ENCODE measurements at places on chromosomes 3 and 15.

DNA sequence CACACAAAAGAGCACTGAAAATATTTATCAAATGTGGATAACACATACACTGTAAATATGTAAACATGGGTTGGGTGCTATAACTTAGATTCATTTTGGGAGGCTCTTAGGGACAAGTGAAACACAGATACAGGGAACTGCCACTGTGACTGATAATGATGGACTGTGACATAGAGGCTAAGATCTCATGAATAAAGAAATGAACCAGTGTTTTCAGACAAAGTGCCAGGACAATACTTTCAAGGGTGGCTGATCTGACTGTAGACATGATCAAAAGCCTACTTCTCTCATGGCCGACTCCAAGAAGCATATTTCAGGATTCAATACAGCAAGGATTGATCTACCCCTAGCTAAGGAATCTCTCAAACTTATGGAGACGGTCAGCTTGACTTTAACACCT, 353.8 kb downstream of the FGF12 start:
- no peak for DNase-seq

- no peak for DNase-seq
These were observed 251.4 kb upstream of the UMPS start for GRCh38 chr3:124478830-124479229.

DNA sequence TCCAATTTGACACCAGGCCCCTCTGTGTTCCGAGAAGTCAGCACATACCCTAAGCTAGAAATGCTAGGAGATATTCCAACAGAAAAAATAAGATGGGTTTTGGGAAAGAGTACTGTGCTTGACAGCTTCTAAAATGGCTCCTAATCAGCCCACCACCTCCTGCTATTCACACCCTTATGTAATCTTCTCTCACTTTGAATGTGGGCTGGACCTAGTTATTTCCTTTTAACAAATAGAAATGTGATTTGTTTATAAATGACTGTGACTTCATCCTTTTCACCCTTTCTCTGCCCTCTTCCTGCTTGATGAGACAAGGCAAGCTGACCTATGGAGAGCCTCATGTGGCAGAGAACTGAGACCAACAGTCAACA, 961.1 kb downstream of the FHIT start:
- DNase-seq, result no peak

GRCh38 chr15:59567324-59567723, 44.3 kb upstream of the GCNT3 start:
- no peak for DNase-seq

GRCh38 chr15:39459548-39459947, 121.3 kb upstream of the THBS1 start:
- no peak for DNase-seq

All from stimulated activated CD8-positive, alpha-beta memory T cell treated with anti-CD3 and anti-CD28 coated beads, Interleukin-4, amount 100 ng/mL, for 1 hour (primary cell).